NCI-H1930 (cell line): ENCODE measurements at places on chromosomes 7 and 10.

- DNase-seq: no peak
Measured at GRCh38 chr7:120097020-120097419, 176.0 kb upstream of the KCND2 start.

GRCh38 chr7:123502201-123502600 lies 32.2 kb downstream of the IQUB start:
- no peak for DNase-seq

- DNase-seq: no peak
Measured at GRCh38 chr10:44004913-44005787, 356.5 kb upstream of the ZNF32 start.

- no peak for DNase-seq
Measured at GRCh38 chr7:41003611-41003940, 699.3 kb downstream of the INHBA start.

- no peak for DNase-seq
Measured at GRCh38 chr7:11478882-11479281, 353.1 kb downstream of the THSD7A start.

DNA sequence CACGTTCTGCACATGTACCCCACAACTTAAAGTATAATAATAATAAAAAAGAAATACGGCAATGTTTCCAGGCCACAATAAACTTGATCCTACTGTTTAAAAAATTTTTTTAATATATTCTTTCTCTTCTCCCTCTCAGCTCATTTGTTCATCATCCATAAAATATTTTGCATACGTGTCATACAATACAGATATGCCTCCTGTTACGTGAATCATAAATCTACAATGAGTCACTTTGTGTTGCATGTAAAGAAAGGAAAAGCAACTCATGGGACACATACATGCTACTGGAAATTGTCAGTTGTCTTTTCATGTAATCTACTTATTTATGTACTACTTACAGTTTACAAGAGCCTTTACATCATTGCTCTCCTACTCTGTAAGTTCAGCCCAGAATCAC lies 1.1 kb upstream of the TECTB start:
- no peak for DNase-seq

DNA sequence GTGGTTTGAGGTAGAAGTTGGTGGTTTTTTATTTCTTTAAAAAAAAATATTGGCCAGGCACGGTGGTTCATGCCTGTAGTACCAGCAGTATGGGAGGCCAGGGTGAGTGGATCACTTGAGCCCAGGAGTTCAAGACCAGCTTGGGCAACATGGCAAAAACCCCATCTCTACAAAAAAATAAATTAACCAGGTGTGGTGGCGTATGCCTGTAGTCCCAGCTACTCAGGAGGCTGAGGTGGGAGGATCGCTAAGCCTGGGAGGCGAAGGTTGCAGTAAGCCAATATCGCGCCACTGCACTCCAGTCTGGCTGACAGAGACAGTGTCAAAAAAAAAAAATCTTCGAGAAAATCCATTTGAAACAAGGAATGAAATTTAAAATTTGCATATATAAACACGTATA lies 1.1 kb downstream of the IL2RA start:
- DNase-seq: no peak

GRCh38 chr7:37510043-37510634 lies 61.5 kb upstream of the ELMO1 start:
- DNase-seq: peak; percentile 5

GRCh38 chr10:72638586-72639440 lies 12.9 kb upstream of the MICU1 start:
- no peak for DNase-seq

- no peak for DNase-seq
Measured at GRCh38 chr10:59102394-59102793, 74.0 kb upstream of the PHYHIPL start.

DNA sequence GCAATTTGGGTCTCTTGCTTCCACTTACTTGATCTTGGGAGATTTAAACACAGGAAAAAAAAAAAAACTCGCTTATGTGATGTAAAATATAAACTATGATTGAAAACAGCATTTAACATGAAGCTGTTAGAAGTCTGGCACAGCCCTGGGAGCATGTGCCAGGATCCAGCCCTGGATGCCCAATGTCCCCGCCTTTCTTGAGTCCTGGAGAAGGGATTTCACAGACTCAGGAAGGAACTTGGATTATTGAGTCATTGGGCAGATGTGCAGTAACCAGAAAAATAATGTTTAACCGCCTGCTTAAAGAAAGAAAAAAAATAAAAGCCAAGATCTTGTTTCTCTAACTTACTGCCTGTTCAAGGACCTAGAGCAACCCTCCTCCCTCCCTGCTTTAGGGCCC lies 3.7 kb upstream of the JCAD start:
- no peak for DNase-seq

DNA sequence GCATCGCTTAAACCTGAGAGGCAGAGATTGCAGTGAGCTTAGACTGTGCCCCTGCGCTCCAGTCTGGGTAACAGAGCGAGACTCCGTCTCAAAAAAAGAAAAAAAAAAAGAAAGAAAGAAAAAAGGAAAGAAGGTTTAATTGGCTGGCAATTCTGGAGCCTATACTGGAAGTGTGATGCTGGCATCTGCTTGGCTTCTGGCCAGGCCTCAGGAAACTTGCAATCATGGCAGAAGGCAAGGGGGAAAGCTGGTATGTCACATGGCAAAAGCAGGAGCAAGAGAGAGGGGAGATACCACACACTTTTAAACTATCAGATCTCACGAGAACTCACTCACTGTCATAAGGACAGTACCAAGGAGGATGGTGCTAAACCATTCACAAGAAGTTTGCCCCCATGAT lies 190.0 kb downstream of the CALN1 start:
- no peak for DNase-seq

- no peak for DNase-seq
Measured at GRCh38 chr10:62856021-62856420, 39.9 kb upstream of the EGR2 start.

- no peak for DNase-seq
Measured at GRCh38 chr7:102119925-102120324, 166.7 kb upstream of the SH2B2 start.

DNA sequence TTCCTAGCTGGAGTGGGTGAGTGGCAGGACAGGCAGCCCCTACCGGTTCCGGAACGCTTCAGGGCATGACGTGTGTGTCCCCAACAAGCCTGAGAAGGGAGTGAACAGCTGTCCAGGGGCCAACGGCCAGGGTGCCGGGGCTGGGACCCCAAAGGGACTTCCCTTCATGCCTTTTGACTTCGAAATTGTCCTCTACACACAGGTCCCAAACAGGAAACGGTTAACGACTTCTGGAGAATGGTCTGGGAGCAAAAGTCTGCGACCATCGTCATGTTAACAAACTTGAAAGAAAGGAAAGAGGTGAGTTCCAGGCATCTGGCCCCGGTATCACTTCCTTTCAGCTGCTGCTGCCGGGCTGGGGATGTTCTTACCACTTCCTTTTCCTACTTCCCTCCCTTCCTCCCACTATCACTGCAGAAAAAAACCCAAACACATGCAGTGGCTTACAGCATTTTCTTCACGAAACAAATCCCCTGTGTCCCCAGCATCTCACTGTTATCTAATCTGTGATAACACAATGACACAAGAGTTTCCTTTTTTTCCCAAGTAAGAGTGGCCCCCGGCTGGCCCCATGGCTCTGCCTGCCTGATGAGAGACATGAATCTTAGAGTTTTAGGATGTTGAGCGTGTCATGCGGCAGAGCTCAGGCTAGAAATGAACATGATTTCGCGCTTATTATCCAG lies 63.2 kb downstream of the MKI67 start:
- no peak for DNase-seq

DNA sequence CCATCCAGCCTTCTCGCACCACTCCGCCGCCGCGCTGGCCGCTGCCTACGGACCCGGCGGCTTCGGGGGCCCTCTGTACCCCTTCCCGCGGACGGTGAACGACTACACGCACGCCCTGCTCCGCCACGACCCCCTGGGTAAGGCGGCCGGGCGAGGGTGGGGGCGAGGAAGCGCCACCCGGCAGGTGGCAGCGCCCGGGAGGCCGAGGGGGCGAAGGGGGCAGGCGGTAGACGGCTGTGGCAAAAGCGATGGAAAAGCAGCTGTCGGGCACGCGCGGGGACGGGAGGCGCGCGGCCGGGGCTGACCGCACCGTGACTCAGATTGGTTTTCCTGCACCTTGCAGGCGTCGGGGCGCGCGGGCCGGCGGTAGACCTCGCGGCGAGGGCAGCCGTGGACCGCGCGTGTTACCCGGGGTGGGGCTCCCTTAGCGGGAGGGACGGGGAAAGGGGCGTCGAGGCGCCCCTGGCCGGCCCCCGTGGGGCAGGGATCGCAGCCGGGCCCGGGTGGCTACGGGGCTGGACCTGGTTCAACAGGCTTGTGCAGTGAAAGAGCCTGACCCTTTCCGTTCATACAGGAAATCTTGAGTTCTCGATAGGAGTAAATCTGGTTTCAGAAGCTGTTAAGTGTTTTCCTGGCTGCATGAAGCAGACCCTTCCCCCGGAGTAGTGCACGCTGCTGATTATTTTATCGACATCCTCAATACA lies 608 bp downstream of the HHEX start:
- no peak for DNase-seq

GRCh38 chr7:137999496-138000080 lies 2.3 kb downstream of the CREB3L2 start:
- no peak for DNase-seq

GRCh38 chr7:117858712-117859111 lies 14.5 kb downstream of the CTTNBP2 start:
- no peak for DNase-seq

GRCh38 chr10:53827261-53827660 lies 973.8 kb downstream of the PCDH15 start:
- no peak for DNase-seq

GRCh38 chr10:50497758-50498157 lies 126.0 kb downstream of the SGMS1 start:
- no peak for DNase-seq
